ENCODE measurements at places on chromosomes 5 and 9.

DNA sequence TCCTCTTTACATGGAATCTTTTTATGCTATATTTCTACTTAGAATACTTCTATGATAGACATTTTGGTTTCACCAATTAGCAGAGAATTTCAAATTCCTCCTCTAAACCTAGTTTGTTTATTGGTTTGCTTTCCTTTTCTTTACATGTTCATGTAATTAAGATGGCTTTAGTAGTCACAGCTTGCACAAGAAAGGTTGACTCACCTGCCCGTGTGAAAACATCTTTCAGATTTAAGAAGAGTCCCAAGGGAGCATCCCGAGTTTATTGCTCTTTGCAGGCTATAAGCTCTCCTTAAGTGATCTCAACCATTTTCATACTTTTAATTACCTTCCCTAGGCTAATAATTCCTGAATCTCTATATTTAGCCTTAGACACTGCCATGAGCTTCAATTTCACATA lies 28.9 kb downstream of the TYRP1 start:
- DNase-seq, result no peak

DNA sequence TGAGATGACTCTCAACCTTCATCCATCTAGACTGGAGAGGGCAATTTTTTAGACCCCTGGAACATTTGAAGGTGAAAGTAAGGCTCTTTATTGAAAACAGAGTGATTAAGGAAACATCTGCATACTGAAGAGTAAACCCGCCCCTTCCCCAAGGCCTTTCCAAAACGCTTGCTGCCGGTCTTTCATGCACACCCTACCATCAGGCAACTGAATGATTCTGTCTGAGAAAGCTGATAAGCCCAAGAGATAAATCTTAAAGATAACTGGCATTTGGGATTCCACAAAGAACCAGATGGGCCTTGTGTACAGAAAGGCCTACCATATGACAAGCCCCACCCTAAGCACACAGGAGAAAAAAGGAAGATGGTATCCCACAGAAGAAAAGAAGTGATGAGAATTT lies 54.4 kb upstream of the PIK3R1 start:
- DNase-seq, result no peak

GRCh38 chr5:101535626-101536025 lies 632.5 kb upstream of the ST8SIA4 start:
- DNase-seq, result no peak

DNA sequence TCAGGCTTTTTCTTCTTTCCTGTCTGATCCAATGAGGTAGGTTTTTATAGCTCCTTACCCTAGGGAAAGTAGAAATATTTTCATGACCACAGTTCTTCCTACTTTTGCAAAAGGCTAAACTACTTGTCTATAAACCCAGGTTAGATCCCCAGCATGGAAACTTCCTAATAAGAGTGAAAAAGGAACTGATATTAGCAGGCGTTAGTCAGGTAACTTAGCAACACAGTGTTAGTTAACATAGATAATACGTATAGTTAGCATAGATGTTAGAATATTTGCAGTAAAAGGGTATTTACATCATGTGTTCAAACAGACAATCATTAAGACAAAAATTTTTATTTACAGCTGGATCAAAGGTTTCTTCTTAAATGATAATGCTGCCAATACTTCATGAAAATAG lies 162.9 kb upstream of the DAB2 start:
- no peak for DNase-seq

DNA sequence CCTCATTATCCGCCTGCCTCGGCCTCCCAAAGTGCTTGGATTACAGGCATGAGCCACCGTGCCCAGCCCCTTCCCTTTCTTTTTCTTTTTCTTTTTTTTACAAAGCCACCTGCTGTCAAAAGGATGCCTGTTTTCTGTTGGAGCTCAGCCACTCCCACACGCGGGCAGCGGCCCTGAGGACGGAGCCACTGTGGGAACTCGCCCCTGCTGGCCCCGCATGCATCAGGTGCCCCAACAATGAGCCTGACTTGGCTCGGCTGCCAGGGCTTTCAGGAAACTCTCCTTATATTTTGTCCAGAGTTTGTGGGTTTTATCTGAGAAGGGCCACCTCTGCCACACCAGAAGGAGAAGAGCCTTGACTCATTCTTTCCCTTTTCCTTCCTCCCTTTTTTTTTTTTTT lies 37.1 kb upstream of the LRRC14B start:
- no peak for DNase-seq

GRCh38 chr5:171840066-171840465 lies 54.4 kb downstream of the SMIM23 start:
- DNase-seq, result no peak

GRCh38 chr5:150358261-150359095 lies 981 bp downstream of the TCOF1 start:
- no peak for DNase-seq

- no peak for DNase-seq
These were observed 275.2 kb downstream of the CWC27 start for GRCh38 chr5:65043843-65044359.

DNA sequence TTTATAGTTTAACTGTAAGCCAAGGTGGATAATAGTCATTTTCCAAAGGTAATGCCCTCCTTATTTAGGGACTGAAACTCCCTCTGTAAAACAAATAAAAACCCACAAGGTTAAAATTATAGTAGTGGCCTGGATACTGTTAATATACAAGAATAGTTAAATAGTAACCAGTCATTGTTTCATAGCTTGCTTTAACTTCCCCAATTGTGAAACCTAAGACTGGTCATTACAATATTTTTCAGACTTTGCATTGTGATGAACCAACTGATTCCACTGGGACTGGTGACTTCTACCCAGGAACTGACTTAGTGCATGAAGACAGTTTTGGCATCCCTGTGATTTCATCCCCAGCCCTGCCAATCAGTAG lies 162.6 kb downstream of the SMC2 start:
- no peak for DNase-seq

- no peak for DNase-seq
These were observed 81.7 kb upstream of the SMC5 start for GRCh38 chr9:70177121-70177520.

Measured in stimulated activated CD4-positive, alpha-beta T cell treated with anti-CD3 and anti-CD28 coated beads, Interleukin-1b, Interleukin-23, amount 100 ng/mL, for 1 hour (primary cell).